Activated CD4-positive, alpha-beta T cell treated with anti-CD3 and anti-CD28 coated beads for 36 hours (primary cell): ENCODE measurements at places on chromosomes 7 and 10. TPM values are rescaled to one million over a fixed set of nuclear protein-coding genes. Genes with fewer than 3 reads are reported as not detected.

FRMD4A gene
- 1.3 TPM for total RNA-seq

TMEM229A gene
- total RNA-seq, result not detected

PGAM2 gene
- total RNA-seq, result not detected

DNA sequence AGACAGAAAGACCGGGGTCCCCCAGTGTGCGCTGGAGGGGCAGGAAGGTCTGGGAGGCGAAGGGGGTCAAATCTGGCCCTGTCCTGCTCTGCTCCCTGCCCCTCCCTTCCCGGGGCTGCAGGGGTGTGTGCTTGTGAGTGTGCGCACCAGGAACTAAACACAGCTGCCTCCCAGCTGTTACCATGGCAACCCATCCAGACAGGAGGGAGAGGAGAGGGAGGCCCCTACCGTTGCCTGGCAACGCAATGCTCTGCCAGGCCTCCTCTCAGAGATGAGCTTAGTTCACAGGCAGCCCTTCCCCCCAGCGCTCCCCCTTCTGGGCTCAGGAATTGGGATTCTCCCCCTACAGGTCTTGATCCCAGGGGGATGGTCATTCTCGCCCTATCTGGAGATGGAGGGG lies 6.1 kb downstream of the NYAP1 start:
- DNase-seq, result peak; percentile 73
- no peak overlapping the region for H3K27ac ChIP-seq
- H3K4me3 ChIP-seq, result no peak overlapping the region
- H3K27me3 ChIP-seq, result no peaks in the 10 kb centered on the region

GRCh38 chr7:76216381-76217082 lies 14.8 kb downstream of the SRRM3 start:
- DNase-seq, result no peak
- no peaks in the 10 kb centered on the region for H3K4me1 ChIP-seq
- H3K27me3 ChIP-seq, result peaks cover 17% of the 10 kb centered on the region
- no peak overlapping the region for H3K27ac ChIP-seq
